Hepatic stellate cell (primary cell): ENCODE measurements at places on chromosomes 6 and 20.

- no peak for DNase-seq
Observed at GRCh38 chr20:59434960-59435359, 134.5 kb downstream of the EDN3 start.

DNA sequence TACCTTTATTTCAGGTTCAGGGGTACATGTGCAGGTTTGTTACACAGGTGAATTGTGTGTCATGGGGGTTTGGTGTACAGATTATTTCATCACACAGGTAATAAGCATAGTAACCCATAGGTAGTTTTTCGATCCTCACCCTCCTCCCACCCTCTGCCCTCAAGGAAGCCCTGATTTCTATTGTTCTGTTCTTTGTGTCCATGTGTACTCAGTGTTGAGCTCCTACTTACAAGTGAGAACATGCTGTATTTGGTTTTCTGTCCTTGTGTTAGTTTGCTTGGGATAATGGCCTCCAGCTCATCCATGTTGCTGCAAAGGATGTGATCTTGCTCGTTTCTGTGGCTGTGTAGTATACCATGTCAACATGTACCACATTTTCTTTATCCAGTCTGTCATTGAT, 66.0 kb downstream of the STK4 start:
- no peak for DNase-seq

GRCh38 chr20:63597651-63598478, 23.8 kb upstream of the HELZ2 start:
- DNase-seq: no peak

- no peak for DNase-seq
Observed at GRCh38 chr20:46937157-46937523, 42.5 kb downstream of the EYA2 start.

GRCh38 chr20:57622201-57622570, 2.0 kb upstream of the ZBP1 start:
- DNase-seq: no peak

GRCh38 chr6:16105854-16106253, 23.0 kb upstream of the MYLIP start:
- DNase-seq: no peak

- no peak for DNase-seq
Observed at GRCh38 chr6:111792241-111792640, 81.0 kb downstream of the FYN start.

GRCh38 chr20:571754-572441, 28.3 kb upstream of the CSNK2A1 start:
- peak; percentile 40 for DNase-seq

DNA sequence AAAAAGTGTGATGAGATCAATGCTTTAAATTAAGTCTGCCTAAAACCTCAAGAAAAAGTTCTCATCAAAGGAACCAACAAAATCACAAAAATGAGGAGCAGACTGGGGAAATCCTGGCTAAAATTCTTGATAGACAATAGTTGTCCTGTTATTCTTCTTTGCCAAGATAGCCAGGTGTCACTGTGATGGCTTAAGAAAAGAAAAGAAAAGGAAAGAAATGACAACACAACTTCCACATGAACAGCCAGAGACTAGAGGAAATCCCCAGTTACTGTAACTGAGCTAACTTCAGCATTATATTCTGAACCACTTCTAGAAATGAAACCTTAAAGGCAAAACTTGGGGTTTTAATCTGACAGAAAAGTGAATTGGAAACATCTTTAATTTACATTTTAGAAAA, 129.6 kb downstream of the CD24 start:
- no peak for DNase-seq

- DNase-seq: peak; percentile 4
Observed at GRCh38 chr6:91081452-91082067, 494.7 kb upstream of the MAP3K7 start.

- DNase-seq: peak; percentile 27
Observed at GRCh38 chr6:105326833-105327770, 75.8 kb downstream of the PREP start.

DNA sequence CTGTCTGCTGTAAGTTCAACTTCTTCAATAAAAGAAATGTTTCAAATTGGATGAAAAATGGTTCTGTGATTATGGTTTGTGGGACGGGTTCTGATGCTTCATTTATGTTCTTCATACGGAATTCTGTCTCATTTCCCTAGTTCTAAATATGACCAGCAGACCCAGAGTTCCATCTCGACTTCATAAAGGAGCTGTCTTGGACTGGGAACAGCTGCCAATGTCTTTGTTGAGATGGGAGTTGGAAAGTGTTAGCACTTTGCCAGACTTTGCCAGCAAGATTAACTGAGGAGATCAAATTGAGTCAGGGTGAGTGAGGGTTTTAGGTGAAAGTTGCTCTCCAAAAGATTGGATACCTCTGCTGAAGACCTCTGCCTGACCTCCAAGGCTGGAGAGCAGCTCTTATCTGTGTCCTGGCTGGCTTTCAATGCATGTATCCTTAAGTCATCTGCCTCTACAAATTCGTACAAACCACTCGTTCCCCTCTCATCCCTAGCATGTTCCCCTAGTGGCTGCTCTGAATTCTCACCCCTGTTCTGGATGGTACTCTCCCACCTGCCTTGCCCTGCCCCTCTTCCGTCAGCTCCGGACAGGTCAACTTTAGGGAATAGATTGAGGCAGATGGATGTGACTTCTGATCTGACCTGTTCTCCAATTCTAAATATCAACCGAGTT, at the start of gene EFCAB8:
EFCAB8 (plus strand) TSS at position 223 of the 672 bp plus-strand sequence. CDS start 4,870 bp downstream, outside the sequence.
- no peak for DNase-seq

DNA sequence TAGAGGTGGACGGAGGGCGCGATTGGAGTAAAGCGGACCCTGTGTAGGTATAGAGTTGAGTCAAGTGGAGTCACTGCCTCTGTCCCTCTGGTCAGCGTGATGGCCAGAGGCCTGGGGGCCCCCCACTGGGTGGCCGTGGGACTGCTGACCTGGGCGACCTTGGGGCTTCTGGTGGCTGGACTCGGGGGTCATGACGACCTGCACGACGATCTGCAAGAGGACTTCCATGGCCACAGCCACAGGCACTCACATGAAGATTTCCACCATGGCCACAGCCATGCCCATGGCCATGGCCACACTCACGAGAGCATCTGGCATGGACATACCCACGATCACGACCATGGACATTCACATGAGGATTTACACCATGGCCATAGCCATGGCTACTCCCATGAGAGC, 479 bp downstream of the SLC39A7 start:
- peak; percentile 43 for DNase-seq
